ENCODE measurements at places on chromosomes 6 and 20.

DNA sequence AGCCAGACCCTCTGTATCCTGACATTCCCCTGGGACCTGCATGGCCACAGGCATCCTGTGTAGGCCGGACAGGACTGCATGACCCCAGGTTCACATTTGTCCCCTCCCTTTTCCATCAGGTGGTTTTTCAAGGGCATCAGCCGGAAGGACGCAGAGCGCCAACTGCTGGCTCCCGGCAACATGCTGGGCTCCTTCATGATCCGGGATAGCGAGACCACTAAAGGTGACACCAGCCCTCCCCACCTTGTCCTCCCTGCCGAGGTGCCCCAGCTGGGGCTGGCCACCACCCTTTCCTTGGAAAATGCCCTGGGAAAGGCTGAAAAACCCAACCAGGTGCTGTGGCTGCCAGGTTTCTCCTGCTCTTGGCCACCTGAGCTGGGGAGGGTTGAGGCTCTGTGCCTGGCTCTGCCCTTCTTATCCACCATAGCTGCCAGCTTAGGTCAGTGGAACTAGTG is 27.6 kb downstream of the HCK start:
- no peaks in the 10 kb centered on the region for H3K4me1 ChIP-seq
- H3K4me3 ChIP-seq: no peak overlapping the region
- H3K36me3 ChIP-seq: no peaks in the 10 kb centered on the region
- DNase-seq: peak; percentile 51
- H3K27me3 ChIP-seq: no peaks in the 10 kb centered on the region

DNA sequence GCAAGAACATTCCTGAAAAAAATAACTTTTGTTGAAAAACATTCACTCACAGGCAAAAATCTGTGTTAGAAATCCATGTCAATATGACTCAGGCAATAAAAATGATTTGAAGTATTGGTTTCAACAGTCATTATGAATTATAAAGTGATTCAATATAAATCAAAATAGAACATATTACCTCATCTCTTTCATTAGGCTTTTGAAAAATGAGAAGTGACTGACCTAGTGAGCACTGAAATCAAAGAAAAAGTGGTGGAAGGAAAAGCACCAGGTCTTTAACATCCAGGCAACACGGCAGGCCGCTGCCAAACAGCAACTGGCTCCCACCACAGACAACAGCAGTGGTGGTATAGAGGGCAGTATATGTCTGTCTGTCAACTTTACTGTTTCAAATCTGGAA is 68.9 kb downstream of the MAN1A1 start:
- no peaks in the 10 kb centered on the region for H3K27me3 ChIP-seq
- no peak overlapping the region for H3K4me3 ChIP-seq
- H3K4me1 ChIP-seq: no peaks in the 10 kb centered on the region
- DNase-seq: no peak
- H3K36me3 ChIP-seq: no peaks in the 10 kb centered on the region
- no peak overlapping the region for H3K27ac ChIP-seq

- no peaks in the 10 kb centered on the region for H3K27me3 ChIP-seq
- no peaks in the 10 kb centered on the region for H3K4me1 ChIP-seq
- H3K4me3 ChIP-seq: no peak overlapping the region
- no peak for DNase-seq
- H3K27ac ChIP-seq: no peak overlapping the region
Measured at GRCh38 chr20:5737966-5738365, 12.2 kb upstream of the SHLD1 start.

DNA sequence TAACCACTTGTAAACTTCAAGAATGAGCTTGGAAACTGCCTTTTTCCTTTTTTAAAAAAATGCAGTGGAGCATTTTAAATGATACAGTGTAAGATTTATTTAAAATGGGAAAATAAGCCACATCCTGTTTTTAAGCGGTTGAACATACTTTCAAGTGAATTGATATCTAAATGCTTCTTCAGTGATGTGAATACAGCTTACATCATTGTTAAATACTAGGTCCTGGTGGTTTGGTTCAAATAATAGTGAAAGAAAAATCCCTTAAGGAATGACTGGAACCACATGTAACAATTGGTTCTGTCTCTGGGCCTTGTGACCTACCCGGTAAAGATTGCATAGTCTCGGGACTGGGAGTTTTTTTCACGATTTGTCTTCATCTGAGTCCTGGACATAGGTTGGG is 44.2 kb downstream of the BMP6 start:
- no peak overlapping the region for H3K4me3 ChIP-seq
- H3K4me1 ChIP-seq: no peaks in the 10 kb centered on the region
- no peak for DNase-seq
- no peaks in the 10 kb centered on the region for H3K27me3 ChIP-seq
- no peak overlapping the region for H3K27ac ChIP-seq

DNA sequence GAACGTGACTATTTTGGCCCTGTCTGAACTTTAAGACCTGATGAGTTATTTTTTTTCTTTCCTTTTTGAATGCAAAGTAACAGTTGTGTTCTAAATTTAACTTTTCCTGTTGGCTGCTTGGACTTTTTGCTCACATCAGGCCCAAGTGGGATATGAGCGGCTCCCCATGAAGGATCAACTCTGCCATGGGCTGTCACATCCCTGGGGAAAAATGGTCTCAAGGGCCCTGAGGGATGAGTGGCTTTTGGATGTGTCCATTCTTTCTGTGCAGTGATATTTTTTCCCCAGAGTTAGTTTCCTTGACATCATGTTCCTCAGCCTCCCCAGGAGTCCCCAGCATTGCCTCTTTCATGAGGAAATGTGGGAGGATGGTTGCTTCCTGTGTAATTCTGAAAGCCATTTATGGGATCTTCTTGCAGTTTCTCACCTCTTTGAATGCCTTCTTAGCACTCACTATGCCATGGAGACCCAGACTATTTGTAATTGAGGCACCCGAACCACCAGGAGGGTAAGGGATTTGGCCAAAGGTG is 92.5 kb downstream of the SLC24A3 start:
- H3K27me3 ChIP-seq: no peaks in the 10 kb centered on the region
- H3K36me3 ChIP-seq: no peaks in the 10 kb centered on the region
- DNase-seq: no peak
- H3K4me1 ChIP-seq: peaks cover 4% of the 10 kb centered on the region
- no peak overlapping the region for H3K27ac ChIP-seq

DNA sequence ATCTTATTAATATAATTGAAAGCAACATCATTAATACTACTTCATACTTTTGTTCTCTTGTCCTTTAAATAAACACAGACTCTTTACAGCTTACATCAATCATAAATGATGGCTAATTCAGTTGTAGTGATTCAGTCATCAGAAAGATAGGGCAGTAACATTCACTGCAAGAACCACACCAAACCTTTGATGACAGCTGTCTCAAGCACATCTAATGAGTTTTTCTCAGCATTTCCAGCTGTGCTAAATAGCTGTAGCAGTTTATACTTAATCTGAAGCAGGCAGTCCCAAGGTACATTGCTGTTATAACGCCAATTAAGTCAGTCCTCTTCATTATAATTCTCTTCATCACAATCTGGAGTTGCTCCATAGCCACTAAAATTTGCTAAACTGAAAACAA is 45.7 kb downstream of the PREP start:
- no peak overlapping the region for H3K4me3 ChIP-seq
- H3K36me3 ChIP-seq: peaks cover 2% of the 10 kb centered on the region
- H3K27me3 ChIP-seq: no peaks in the 10 kb centered on the region
- H3K27ac ChIP-seq: no peak overlapping the region
- no peaks in the 10 kb centered on the region for H3K4me1 ChIP-seq
- DNase-seq: no peak

DNA sequence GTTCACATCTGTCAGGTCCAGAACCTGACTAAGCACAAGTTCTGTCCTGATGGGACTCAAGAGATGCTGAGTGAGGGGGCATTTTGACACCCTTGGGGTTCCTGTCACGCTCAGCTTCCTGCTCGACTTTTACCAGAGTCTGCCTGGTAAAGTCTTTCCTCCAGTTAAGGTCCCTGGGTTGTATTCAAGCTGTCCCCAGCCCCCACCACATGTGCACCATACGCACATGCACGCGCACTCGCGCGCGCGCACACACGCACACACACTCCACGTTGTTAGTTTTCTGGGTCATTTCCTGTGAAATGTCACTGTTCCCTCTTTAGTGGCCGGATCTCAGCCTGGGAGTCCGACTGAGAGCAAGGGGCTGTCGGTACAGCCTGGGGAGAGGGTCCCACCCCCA is 166.1 kb downstream of the GMPR start:
- no peaks in the 10 kb centered on the region for H3K36me3 ChIP-seq
- H3K4me1 ChIP-seq: peaks cover 16% of the 10 kb centered on the region
- no peaks in the 10 kb centered on the region for H3K27me3 ChIP-seq

DNA sequence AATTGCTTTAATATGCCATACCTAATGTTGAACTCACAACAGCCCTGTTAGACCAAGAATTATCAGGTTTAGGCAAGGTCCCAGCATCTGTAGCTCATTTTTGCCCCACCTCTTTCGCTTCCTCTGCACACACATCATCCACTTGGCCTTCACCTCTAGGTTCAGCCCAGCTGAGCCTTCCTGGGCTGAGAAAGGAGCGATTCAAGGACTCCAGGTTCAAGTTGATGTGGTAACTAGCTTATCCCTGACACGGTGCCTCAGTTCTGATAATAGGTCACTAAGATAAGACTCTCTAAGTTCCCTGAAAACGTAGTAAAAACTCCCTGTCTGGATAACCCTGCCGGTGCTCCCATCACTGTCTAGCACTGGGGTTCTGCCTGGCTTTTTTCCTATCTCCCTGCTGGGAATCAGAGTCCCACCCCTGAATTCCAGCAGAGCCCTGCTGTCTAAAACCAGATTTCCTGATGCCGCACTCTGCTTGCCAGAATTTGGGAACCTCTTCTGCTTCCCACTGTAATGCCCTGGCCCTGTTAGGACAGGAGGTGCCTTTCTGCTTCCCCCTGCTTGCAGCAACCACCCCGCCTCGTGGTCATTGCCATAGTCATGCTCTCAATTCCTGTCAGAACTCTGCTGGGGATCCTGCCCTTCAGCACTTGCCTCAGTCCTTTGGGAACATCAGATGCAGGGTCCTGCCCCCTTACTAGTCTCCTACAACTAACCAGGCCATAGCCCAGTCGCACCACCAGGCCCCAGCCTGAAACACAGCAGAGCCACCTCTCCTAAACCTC is 47.6 kb downstream of the ALDH8A1 start:
- no peaks in the 10 kb centered on the region for H3K4me1 ChIP-seq
- DNase-seq: no peak
- H3K27ac ChIP-seq: no peak overlapping the region
- no peaks in the 10 kb centered on the region for H3K36me3 ChIP-seq
- H3K4me3 ChIP-seq: no peak overlapping the region

GRCh38 chr20:2224368-2224639 is 71.5 kb upstream of the TGM3 start:
- no peak overlapping the region for H3K27ac ChIP-seq
- H3K36me3 ChIP-seq: no peaks in the 10 kb centered on the region
- no peak for DNase-seq
- H3K4me3 ChIP-seq: no peak overlapping the region

DNA sequence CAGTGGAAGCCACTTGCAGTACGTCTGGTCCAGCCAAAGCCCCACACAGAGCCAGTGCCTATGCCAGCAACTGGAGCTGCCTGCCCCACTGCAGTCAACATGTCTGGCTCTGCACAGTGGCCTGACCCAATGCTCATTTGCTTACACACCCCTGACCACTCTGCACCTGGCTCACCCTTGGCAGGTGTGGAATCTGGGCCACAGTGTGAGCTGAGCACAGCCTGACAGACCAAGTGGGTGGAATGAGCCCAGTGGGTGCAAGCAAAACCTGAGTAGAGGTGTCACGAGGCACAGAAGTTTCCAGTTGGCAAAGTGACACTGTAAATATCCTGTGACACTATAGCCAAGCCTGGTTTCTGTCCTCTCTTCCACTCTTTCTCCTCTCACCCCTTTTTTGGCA is 49.5 kb downstream of the GGTLC1 start:
- peaks cover 1% of the 10 kb centered on the region for H3K27me3 ChIP-seq
- no peak for DNase-seq
- no peaks in the 10 kb centered on the region for H3K36me3 ChIP-seq
- H3K27ac ChIP-seq: no peak overlapping the region
- H3K4me3 ChIP-seq: no peak overlapping the region

DNA sequence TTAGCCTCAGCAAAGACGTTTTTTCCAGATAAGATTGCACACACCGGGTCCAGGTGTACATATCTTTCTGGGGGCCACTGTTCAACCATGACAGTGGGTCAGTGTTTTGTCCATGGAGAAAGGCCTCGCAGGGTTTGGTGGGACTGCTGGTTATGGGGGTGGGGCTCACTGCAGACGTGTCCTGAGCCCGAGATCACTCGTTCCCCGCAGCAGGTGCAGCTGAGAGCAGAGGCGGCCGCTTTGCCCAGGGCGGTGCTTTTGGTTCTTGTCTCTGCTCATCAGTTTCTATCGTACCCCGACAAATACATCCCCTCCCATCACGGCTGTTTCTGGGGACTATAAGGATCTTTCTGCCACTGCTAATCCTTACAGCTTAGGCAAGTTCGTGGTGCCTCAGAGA is 166.9 kb downstream of the CDH4 start:
- no peak overlapping the region for H3K27ac ChIP-seq
- no peak overlapping the region for H3K4me3 ChIP-seq
- H3K4me1 ChIP-seq: no peaks in the 10 kb centered on the region
- DNase-seq: no peak
- no peaks in the 10 kb centered on the region for H3K36me3 ChIP-seq
- no peaks in the 10 kb centered on the region for H3K27me3 ChIP-seq

DNA sequence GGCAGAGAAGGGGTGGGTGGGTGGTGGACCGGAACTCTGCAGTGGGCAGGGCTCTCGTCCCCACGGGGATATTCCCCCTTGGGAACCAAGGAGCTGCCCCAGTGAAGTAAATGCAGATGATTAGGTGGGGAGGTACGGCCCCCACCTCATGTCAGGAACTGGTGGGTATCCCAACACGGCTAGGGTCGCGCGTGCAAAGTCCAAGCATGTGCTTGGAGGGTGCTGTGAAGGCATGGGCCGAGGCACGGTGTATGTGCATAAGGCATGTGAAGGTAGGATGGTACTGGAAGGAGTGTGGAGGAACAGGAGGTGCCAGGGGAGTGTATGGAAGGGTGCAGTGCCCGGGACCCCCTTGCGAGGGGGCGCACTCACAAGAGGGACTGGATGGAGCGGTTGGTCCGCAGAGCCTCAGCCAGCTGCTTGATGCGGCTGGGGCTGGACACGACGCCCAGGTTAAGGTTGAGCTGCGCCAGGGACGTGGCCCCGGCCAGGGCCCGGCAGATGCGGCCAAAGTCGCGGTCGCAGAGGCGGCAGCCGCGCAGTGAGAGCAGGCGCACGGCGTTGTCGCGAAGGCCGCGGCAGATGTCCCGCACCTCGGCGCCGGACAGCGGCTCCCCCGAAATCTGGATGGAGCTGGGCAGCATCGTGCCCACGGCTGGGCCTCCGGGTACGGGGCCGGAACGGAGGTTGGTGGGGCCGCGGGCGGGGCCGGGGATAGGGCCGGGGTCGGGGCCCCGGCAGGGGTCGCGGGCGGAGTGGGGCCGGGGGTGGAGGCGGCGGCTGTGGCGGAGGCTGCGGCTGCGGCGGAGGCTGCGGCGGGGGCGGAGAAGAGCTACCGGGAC is 783 bp downstream of the LRRC73 start:
- DNase-seq: no peak
- no peaks in the 10 kb centered on the region for H3K4me1 ChIP-seq
- no peaks in the 10 kb centered on the region for H3K27me3 ChIP-seq
- H3K27ac ChIP-seq: no peak overlapping the region
